Activated CD8-positive, alpha-beta T cell treated with anti-CD3 and anti-CD28 coated beads for 36 hours (primary cell): ENCODE measurements at places on chromosomes 6 and 20. TPM values are rescaled to one million over a fixed set of nuclear protein-coding genes. Genes with fewer than 3 reads are reported as not detected.

- no peak overlapping the region for H3K4me3 ChIP-seq
- no peak for DNase-seq
These were observed 24.9 kb upstream of the HDGFL1 start for GRCh38 chr6:22544476-22544875.

The NNAT gene
- total RNA-seq: 0.47 TPM

DNA sequence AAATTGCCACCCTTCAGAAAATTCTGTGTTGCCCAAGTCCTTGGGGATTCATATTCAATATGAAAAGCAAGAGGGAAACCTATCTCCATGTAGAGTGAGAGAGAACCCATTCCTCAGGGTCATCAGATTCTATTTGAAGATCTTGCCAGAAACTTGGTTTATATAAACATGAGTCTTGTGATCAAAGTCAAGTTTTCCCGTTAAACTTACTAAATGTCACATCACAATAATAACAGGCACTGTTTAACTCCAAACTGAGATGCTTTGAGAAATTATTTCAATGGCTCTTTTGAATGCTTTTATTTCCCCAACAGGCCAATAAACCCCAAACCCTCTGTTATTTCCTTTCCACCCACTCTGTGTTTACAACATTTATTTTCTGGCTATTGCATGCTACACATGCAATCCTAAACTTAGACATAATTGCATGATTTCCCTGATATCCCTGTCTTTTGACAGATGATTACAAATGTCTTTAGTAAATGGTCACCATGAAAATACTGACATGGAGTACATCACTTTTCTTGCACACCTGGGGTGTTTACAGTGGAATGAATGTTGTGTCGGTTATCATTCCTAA, 31.1 kb upstream of the SSTR4 start:
- H3K27ac ChIP-seq: no peak overlapping the region
- H3K27me3 ChIP-seq: no peaks in the 10 kb centered on the region
- no peaks in the 10 kb centered on the region for H3K4me1 ChIP-seq
- no peak for DNase-seq
- H3K4me3 ChIP-seq: no peak overlapping the region

The SIRPB1 gene
- total RNA-seq: 0.83 TPM

- H3K36me3 ChIP-seq: no peaks in the 10 kb centered on the region
- no peak overlapping the region for H3K4me3 ChIP-seq
- H3K4me1 ChIP-seq: no peaks in the 10 kb centered on the region
These were observed 102.7 kb downstream of the PAX1 start for GRCh38 chr20:21808139-21808538.

The UTRN gene
- total RNA-seq: 58.5 TPM
